ENCODE measurements at places on chromosomes 2 and 18.

DNA sequence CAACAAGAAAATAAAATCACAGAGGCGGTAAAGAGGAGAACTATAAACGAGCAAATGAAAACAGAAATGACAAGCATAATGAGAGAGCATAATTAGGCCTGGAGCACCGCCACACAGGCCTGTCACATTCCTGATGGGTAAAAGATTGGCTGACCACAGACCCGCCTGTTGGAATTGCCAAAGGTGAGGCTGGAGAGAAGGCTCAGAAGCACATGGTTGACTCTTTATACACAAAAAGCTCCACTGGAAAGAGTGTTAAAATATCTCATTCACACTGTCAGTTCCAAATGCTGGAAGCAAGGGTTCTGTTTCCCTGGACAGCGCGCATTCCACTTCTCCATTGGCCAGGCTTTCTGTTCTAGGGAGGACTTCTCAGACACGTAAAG is 5.9 kb upstream of the LGALSL start:
- no peak for DNase-seq

DNA sequence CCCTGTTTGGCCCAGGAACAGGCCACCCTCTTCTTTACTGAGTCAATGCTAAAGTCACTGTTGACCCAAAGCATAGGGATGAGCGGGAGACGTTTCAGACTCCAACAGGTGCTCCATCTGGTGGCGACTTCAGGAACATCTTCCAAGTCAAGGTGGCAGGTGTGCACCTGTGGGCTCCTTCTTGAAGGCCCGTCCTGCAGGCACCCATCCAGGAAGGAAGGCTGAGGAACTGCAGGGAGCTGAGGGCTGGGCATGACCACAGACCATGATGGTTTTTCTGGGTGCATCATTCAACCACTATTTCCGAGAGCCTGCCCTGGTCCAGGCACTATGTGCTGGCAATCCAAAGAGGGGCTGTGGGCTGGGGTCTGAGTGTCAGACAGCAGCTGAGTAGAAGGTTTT is 142.8 kb downstream of the NDUFA10 start:
- DNase-seq: peak; percentile 53

DNA sequence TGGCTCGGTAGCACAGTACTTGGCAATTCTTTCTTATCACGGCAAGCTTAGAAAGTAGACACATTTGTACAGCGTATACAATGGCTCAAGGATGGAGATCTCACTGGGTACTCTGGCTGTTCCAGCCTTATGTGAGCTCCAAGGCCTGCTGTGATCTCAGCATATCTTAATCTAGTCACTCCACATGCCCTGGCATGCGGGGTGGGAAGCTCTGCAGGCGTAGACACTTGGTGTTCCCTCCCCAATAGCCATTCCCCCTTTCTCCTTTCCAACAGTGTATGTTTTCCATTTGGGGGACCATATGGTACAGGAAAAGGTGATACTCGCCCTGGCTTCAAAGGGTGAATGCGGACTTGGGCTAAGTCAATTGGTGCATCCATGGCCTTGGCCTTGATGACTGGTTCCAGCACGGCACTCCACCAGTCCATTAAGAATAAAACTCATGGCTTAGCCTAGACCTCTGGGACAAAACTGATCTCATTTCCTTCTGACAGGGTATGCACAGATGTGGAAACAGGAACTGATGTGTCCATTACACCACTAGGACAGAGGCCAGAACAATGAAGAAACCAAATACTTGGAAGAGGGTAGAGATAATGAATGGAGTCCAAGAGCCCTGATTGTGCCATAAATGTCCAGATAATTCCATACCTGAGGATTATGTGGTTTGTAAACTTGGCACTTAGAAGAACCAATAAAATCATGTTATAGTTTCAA is 28.4 kb downstream of the TGIF1 start:
- DNase-seq: peak; percentile 32

DNA sequence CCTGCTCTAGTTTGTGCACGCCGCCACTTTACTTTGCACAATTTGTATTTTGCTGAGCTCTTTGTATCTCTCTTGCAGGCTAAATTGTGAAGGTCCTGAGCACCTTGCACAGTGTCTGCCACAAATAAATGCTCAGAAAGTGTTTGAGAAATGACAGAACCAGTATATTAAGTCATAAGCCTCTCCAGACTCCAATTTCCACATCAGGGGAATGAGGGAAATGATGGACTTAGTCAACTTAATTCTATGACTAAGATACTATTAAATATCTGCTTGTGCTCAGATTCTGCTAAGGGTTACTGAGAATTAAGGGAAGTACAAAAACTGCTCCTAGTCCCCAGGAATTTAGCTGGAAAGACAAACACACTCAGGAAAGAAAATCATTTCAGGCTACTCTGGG is 239.1 kb upstream of the SLC14A2 start:
- no peak for DNase-seq

GRCh38 chr2:9236045-9236344 is 29.4 kb downstream of the ASAP2 start:
- DNase-seq: no peak

DNA sequence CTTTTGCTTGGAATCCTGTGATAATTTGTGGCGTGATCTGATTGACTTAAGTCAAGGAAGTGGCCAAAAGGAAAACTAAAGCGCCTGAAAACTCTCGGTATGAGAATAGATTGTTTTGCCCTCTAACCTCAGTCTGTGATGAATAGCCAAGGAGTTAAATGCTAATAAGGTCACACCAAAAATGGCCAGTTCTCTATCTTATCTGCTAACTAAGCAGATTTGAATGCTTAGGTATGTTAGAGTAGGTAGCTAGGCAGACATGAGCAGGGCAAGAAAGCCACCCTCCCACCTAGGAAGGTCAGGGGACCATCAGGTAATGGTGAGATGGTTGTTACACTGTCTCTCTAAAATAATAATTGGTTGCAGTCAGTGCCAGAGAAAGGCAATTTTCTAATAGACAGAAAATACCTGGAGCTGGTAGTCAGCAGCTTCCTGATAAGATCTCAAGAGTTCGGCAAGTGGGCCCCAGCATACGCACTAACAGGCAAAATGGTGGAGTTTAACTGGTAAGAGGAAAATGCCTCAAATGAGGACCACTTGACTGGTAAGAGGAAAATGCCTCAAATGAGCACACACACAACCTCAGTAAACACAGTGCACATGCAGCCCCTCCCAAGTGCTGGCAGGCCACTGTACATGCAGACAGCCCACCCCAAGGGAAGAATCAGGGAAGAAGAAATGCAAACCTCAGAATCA is 468.4 kb downstream of the MBD2 start:
- DNase-seq: no peak

DNA sequence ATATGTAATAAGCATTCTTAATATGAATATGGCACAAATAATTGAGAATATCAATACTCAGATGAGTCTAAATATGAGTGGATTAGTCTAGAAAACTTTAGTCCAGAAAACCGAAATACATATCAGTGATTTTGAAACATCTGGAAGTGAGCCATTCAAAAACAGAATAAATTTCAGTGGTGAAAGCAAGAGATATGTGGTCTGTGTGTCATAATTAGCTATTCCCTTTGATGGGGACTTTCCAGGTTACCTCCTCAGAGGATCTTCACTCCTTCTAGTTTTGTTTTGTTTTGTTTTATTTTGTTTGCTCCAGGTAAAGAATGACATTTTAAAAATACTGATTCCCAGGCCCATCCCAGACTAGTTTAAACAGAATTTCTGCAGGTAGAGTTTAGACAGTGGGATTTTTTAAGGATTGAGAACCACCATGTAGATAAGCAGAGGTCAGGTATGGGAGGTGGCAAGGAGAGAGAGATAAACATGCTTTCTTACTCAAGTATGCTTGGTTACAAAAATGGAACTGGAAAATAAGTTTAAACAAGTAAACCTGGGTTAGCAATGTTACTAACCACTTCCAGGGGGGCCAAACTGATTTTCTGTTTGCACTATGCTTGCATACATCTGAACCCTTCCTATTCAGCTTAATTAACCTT is 70.7 kb downstream of the NABP1 start:
- peak; percentile 55 for DNase-seq

DNA sequence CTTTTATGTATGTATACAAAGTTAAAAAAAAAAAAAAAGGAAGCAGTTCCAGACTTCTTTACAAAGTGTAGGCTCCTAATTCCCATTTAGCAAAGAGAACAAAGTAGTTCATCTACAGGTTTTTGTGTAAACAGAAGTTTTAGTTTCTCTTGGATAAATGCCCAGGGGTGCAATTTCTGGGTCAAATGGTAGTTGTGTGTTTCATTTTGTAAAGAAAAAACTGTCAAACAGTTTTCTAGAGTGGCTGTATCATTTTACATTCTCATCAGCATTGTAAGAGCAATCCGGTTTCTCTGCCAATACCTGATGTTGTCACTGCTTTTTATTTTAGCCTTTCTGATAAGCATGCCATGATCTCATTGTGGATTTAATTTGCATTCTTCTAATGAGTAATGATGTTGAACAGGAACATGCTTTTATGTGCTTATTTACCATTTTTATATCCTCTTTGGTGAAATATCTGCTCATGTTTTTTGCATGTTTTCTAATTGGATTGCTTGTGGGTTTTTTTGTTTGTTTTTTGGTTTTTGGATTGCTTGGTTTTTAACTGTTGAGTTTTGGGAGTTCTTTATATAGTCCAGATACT is 16.6 kb upstream of the PSME4 start:
- DNase-seq: peak; percentile 78

DNA sequence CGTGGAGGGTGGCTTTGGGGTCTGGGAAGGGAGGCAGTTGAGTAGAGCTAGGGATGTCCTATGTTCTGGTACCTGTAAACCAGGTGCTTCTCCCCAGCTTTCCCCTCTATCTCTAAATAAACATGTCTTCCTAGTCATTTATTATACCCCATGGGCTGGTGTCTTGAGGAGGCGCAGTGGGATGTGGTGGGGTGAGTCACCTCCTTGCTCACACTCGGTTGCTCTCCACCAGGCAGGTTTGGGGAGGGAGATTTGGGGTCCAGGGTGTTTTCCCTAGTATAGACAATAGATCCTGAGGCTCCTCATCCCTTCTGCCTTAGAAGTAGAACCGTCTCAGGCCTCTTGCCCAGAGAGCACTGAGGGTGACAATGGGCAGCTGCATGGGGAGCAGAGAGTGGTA is 5.1 kb downstream of the PSD4 start:
- no peak for DNase-seq

GRCh38 chr2:313991-314390 is 26.1 kb upstream of the ALKAL2 start:
- no peak for DNase-seq
